ENCODE measurements at places on chromosomes 11 and 22. TPM values are rescaled to one million over a fixed set of nuclear protein-coding genes. Genes with fewer than 3 reads are reported as not detected.

The PDE2A gene
- 0.74 TPM for total RNA-seq

- H3K4me3 ChIP-seq = no peak overlapping the region
- H3K27me3 ChIP-seq = no peaks in the 10 kb centered on the region
- no peak for DNase-seq
- no peaks in the 10 kb centered on the region for H3K36me3 ChIP-seq
- no peak overlapping the region for H3K27ac ChIP-seq
Observed at GRCh38 chr11:28123151-28123581, 15.0 kb downstream of the METTL15 start.

DNA sequence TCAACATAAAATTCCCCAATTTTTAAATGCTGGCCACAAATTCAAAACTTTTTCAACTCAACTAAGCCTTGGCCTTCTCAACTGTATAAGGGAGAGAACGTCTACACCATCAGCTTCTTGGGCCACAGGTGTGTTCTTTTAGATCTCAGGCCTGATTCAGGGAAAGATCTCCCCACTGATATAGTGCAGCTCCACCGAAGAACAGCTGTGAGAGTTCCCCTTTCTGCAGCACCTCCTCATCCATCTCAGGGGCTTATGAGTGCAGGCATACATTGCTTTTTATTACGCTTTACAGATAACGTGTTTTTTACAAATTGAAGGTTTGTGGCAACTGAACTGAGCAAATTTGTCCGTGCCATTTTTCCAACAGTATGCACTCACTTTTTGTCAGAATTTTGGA, 8.0 kb upstream of the CD82 start:
- DNase-seq = no peak
- no peaks in the 10 kb centered on the region for H3K27me3 ChIP-seq
- H3K4me1 ChIP-seq = 0 out of 2 replicates have a peak, but pooled peaks cover 2% of the 10 kb centered on the region
- no peak overlapping the region for H3K27ac ChIP-seq

- H3K4me3 ChIP-seq = no peak overlapping the region
- H3K4me1 ChIP-seq = no peaks in the 10 kb centered on the region
- H3K36me3 ChIP-seq = no peaks in the 10 kb centered on the region
- no peaks in the 10 kb centered on the region for H3K27me3 ChIP-seq
- DNase-seq = no peak
Observed at GRCh38 chr11:82494988-82495432, 238.7 kb downstream of the FAM181B start.

DNA sequence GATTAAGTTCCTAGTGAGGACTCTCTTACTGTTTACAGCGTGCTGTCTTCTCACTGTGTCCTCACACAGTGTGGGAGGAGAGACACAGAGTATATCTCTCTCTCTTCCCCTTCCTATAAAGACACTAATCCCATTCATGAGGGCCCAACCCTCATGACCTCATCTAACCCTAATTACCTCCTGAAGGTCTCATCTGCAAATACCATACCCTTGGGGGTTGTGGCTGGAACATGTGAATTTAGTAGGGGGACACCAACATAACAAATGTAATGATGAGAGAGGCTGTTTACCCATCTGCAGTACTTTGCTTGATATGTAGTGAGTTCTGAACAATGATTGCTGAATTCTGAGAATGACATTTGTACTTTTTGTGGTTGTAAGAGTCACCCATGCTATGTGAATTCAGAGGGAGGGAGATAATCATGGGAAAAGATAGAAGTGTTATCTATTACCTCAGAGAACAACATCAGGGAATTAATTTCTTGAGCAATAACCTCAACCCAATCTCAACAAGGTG, 4.9 kb upstream of the OR52W1 start:
- H3K4me3 ChIP-seq = no peak overlapping the region
- H3K36me3 ChIP-seq = no peaks in the 10 kb centered on the region
- peaks cover 3% of the 10 kb centered on the region for H3K27me3 ChIP-seq
- no peak for DNase-seq
- H3K27ac ChIP-seq = no peak overlapping the region
- no peaks in the 10 kb centered on the region for H3K4me1 ChIP-seq

DNA sequence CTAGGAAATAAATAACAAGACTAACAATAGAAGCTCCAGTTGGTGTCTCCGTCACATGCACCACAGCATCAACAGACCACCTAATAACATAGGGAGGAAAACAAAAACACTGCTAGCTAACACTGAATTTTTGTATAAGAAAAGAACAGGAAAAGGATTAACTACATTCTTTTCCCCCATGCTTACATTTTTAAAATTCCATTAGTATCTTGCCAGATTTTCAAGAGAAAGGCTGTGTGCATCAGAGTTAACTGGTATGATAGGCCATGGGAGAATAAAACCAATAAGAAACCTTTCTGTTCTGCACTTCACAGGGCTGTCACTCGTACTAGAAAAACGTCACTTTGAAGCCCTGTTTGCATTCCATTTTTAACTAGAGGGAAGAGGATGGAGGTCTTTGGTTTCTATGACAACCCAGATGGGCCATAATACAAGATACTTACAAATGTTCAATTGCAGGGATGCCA, 79.0 kb downstream of the LARGE2 start:
- H3K4me1 ChIP-seq = no peaks in the 10 kb centered on the region
- H3K36me3 ChIP-seq = no peaks in the 10 kb centered on the region
- H3K27ac ChIP-seq = no peak overlapping the region
- H3K4me3 ChIP-seq = no peak overlapping the region
- no peaks in the 10 kb centered on the region for H3K27me3 ChIP-seq
- no peak for DNase-seq
